ENCODE measurements at places on chromosomes 16 and 17.

- DNase-seq: peak; percentile 77
Measured at GRCh38 chr16:90022209-90023077, 3.2 kb upstream of the DBNDD1 start.

DNA sequence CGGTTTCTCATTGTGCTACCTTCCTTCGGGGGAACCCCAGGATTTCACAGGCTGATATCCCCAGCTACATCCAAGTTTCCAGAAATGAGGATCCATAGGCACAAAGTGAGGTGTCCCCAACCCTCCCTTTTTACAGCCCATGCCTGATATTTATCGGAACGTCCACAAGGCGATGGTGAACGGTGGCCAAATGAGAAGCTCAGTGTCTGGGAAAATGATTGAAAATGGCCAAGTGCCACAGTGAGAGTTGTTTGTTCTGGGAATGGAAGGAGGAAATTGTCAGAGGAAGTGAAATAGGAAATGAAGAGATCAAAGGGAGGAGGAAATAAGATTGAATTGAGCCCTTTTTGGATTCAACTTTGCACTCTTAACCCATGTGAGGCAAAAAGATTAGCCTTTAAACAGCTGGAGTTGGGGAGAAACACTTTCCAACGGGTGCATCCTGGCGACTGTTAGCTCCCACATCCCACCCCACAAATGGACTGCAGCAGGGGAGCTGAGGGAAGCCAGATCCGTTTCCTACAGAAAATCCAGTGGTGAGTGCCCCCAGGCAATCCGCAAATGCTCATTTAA is 294.4 kb upstream of the IRX5 start:
- no peak for DNase-seq

DNA sequence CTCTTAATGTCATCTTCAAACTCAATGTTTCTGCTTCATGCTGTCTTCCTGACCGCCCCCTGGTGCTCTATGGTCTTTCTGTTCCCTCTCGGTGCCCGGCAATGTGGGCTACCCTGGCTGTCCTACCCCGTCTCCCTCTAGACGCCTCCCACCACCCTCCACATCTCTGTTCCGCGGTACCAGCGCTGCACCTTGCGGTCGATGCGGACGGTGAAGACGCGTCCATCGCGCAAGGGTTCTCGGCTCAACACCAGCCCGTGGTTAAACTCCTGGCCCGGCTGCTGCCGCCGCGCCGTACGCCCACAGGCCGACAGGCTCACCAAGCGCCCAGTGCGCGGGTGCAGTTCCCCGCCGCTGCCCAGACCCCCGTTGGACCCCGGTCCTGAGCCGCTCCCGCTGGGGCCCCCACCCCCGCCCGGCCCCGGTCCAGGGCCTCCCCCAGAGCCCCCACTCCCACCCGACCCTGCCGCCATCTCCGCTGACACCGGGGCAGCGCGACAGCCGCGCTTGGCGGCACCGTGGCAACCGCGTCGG is at the start of gene NEURL4:
Gene NEURL4 (minus strand): TSS at position 496 of the 534 bp plus-strand sequence. CDS start 23 bp downstream, at position 473.
- no peak for DNase-seq

DNA sequence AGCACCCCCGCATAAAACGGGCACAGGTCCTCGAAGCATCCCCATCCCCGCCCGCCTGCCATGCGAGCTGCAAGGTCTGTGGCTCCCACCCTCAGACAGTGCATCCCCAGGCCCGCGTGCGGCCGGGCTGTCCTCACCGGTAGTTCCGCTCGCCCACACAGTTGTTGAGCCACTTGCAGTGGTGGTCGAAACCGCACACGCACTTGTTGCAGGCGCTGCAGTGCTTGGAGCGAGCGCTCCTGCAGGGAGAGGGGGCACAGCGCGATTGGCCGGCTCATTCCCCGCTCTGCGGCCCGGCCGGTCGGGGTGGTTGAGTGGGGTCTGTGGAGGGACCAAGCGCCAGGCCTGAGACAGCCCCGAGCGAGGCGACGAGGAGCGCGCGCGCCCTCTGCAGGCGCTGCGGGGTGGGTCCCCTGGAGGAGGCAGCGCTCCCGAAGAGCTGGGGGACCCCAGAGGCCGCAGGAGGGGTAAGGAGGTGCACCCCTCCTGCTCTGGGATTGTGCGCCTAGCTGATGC is 6.0 kb upstream of the TPPP3 start:
- DNase-seq: no peak

- no peak for DNase-seq
Measured at GRCh38 chr17:79594271-79594670, 16.6 kb downstream of the RBFOX3 start.

DNA sequence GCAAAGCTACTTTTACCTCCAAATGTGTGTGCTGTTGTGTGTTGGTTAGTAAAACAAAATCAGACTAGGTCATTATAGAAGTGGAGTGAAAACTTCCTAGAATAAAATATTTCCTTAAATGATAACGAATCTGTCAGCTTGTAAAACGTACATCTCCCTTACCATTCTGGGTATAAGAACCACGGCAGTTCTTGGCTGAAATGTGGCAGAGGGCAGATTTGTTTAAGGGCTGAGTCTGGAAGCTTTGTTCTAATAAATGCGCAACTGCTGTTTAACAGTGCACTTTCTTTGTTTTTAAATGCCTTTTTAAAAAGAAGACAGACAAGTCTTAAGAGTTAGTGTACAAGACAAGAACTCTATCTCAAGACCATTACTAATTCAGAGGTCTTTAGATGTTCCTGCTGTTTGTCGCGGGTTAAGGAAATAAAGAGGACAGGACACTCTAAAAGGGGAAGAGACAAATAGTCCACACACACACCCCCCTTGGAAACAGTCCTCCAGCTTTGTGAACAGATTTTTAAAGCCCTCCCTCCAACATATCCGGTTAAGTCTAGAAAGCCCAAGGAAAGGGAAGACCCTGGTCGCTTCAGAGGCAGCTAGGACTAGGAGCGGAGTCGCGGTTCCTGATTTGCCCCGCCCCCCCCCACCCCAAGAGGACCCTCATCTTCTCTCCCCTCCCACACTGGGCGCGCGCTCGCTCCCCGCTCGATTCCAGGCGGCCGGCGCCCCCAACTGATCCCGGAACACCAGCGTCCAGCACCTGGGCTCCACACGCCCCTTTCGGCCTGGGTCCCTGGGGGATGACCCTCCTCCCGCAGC is 658 bp downstream of the SYNRG start:
- DNase-seq: peak; percentile 6

DNA sequence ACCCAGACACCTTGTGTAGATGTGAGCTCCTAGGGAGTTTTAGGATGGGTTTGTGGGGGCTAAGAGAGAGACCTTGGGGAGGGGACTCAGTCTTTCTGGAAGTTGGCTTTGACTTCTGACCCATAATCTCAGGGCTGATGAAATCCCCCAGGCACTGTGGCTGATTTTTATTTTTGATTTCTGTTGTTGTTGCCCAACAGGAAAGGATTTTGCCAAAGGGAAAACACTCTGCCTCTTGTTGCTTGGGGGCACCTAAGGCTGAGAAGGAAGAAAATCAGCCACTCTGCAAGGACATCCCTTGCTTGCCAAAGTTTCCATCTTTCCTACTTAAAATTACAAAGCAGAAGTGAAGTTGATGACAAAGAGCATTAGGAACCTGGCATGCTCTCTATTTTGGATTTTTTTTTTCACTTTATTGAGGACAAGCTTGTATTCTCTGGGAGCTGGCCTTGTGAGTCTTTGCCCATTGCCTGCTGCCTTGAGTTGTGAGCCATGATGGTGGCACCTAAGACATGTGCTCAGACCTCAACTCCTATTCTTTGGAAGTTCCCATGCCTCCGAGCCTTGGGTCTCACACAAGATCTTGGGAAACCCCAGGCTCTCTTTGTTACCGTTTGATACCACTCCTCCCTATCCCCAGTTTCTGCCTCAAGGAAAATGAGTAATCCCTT is 3.2 kb upstream of the C1QTNF1 start:
- DNase-seq: no peak

- DNase-seq: no peak
Measured at GRCh38 chr17:64213995-64214811, 48.9 kb downstream of the TEX2 start.

- DNase-seq: no peak
Measured at GRCh38 chr17:9256751-9257629, 235.7 kb downstream of the NTN1 start.

- no peak for DNase-seq
Measured at GRCh38 chr16:81633680-81634379, 145.3 kb upstream of the PLCG2 start.

DNA sequence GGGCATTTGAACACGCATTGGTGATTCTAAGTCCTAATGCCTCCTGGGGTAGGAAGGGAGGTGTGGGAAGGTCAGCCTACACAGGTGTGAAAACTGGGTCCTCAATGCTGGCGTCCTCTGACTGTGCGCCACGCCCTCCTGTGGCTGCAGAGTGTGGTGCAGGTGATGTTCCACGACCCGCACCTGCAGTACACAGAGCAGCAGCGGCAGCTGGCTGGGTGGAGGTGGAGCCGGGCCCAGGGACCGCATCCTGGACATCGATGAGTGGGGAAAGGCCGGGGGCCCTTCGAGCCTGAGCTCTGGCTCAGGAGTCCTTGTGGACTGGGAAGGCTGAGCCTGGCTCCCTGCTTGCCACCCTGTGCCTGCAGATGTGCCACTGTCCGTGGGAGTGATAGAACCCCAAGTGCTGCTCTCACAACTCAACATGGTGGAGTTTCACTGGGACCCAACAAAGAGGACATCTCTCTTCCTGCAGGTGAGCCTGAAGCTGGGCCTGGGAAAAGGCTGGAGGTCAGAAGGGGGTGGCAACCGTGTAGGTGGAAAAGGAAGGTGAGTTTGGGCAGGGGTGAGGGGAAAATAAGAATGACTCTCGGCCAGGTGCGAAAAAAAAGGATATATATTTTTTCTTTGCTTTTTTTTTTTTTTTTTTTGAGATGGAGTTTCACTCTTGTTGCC is 14.0 kb upstream of the STAC2 start:
- peak; percentile 64 for DNase-seq

DNA sequence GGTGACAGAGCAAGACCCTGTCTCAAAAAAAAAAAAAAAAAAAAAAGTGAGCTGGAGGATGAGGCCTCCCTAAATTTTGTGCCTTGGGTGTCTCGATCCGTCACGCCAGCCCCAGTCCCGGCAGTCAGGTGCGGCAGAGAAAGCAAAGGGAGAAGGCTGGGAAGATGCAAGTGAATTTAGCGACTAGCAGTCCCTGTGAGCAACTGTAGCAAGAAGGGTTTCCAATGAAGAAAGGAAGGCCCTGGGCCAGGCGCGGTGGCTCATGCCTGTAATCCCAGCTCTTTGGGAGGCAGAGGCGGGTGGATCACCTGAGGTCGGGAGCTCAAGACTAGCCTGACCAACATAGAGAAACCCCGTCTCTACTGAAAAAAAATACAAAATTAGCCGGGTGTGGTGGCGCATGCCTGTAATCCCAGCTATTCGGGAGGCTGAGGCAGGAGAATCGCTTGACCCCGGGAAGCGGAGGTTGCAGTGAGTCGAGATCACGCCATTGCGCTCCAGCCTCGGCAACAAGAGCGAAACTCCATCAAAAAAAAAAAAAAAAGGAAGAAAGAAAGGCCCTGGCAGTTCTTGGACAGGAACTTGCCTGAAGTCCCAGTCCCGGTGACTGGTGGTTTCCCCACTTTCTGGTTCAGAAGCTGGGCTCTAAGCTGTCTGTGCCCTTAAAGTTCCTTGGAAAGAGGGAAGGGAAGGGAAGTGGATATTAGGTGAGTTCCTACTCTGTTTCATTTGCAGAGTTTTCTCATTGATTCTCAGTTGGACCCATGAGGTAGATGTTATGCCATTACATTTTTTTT is 1.8 kb upstream of the QPRT start:
- DNase-seq: no peak

DNA sequence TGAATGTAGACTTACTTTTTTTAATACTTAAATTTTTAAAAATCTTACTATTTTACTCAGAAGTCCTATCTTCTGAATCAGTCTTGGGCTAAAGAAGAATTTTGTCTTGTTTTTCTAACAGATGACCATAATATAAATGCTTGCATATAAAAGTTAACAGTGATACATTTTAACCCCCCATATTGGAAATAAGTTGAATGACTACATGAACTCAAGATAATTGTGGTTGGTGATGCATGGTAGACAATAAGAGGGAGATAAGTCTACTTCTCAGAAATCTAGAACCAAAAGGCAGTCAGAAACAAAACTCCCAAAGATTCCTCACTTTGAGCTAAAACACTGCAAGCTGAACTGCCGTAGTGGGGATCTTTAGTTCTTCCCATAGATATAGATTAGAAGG is 868.4 kb upstream of the SOX9 start:
- DNase-seq: no peak

GRCh38 chr17:47077576-47077975 is 98.5 kb upstream of the RPRML start:
- no peak for DNase-seq

GRCh38 chr17:58517378-58517927 is 3.0 kb upstream of the MTMR4 start:
- no peak for DNase-seq

DNA sequence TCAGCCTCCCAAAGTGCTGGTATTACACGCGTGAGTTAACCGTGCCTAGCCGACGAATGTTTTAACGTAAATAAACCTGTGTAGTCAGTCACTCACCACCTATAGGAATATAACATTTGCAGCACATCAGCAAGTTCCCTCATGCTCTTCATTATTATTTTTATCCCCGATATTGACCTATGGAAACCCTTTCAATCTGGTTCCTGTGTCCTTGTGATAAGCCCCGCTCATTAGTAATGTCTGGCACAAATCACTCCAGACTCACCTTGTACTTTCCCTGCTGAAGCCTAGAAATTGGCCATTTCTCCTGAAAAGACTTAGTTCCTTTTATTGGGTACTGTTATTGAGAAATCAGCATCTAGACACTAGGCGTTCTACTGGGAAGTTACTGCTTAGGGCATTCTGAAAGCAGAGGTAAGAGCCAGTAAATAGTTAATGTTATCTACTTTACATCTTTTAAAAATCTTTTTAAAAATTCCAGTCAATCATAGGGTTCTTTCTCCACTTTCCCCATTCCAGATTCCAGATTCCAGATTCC is 1.5 kb upstream of the PHKG2 start:
- DNase-seq: no peak

DNA sequence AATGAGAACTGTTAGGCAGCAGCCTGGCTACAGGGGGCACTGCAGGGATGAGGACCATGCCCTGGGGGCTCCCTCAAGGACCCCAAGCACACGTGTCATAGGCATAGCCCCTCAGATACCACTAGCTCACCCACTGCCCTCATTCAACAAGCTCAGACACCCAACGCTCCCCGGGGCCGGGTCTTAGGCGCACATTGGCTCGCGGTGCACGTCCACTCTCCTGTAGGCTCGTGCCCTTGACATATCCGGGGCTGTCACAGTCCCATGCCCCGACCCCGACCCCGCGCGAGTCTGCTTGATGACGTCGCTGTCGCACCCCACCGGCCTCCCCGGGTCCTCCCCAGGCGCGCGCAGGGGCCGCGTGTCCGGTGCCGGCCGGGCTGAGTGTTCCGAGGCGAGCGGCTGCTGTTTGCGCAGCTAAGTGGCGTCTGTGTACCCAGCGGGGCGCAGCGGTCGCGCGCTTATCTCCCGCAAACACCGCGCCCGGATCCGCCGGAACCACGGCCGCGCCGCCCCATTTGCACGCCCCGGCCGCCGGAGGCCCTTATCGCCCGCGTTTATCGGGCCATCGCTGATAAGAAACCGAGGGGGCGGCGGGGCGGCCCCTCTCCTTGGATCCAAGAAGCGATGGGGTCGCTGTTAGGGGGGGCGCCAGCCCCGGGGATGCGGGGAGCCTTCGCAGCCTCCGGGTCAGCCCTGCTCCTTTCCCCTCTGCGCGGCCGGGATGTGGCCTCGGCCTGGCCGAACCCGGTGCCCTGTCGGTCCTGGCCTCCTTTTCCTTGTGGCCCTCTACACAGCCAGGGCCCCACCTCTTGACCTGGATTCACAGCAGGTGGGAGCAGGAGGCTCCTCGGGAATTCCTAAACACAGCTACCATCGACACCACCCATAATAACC is 20.7 kb upstream of the NAGS start:
- no peak for DNase-seq

GRCh38 chr16:66618588-66619375 is 14.3 kb downstream of the CMTM3 start:
- no peak for DNase-seq
